ENCODE measurements at places on chromosomes 5 and 9.

DNA sequence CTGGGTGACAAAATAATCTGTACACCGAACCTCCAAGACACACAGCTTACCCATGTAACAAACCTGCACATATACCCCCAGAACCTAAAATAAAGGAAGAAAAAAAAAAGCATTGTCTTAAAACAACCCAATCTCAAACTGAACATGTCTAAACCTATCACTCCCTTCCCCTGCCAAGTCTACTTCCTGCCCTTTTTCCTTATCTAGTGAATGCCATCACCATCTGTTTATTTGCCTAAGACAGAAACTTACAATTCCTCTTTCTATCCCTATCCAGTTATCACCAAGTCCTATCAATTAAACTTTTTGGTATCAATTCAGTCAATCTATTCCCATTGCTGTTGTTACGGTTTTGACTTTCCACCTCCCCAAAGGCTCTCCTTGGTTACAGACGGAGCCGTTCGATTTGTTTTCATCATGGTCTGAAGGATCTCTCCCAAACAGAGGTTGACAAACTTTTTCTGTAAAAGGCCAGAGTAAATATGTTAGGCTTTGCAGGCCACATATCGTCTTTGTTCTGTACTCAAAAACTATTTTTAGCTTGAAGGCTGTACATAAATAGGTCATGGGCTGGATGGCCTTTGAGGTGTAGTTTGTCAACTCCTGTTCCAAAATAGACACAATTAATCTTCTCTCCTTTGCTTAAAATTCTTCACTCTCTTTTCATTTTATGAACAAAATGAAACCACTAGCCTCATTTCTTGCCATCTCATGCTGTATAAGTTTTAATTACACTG, 12.1 kb downstream of the NOL8 start:
- no peak for DNase-seq

DNA sequence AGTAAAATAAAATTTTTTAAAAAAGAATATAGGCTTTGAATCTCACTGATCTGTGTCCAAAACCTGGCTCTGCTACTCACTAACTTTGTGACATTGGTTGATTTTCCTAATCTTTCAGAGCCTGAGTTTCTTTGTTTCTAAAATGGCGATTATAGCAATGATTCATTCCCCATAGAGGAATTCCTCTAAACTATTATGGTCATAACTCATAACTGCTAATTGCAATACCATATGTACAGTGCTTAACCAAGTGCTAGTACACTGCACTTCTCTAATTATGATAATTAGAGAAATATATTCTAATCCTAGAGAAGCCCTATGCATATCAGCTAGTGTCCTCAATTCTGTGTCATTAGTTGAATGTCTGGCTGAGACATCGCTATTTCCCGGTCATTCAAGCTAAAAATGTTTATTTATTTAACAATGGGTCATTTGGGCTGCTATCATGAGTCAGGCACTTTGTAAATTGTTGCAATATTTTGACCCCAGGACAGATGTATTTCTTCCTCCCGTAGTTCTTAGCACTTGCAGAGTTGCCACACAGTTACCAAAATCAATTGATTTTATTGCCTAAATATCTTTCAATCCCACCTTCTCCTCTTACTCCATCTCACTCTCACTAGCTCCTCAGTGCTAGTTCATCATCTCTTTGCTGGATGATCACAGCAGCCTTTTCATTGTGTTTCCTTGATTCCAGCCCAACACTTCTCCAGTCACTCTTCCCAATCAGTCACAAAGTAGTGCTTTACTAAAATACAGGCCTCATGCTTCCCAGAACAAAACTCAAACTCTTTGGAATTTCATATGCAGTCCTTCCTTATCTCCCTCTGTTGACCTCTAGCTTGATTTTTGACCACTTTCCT, 200.9 kb upstream of the PAPPA start:
- DNase-seq, result no peak

DNA sequence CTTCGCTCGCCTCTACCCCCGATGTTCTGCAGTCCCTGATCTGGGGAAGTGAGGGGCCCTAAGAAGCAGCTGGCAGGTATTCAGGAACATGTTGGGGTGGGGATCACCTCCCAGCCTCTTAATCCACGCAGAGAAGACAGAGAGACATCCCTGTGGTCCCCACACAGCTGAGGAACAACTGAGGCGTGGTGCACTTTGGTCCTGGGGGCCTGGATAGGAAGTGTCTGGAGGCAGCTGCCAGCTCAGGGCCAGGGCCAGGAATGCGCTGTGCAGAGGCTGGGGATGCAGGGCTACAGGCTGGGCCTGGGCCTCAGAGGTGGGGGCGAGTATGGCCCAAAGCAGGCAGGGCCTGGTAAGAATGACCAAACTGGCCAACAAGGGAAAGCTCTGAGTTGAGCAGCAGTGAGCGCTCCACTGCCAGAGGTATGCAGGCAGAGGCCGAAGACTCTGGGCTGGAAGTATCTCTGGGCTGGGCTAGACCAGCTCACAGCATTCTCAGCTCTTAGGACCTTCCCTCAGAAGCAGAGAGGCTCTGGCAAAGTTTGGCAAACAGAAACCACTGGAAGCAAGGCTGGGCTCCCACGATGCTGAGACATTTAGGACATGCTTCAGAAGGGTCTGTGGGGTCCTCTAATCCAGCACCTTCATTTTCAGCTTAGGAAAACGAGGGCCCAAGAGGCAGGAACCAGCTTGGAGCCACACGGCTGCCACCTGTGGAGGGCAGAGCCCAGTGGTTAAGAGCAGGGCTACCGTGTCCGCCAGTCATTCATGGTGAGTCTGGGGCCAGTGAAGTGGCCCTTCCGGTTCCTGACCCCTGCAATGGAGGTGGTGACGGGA, 174.4 kb downstream of the GAPVD1 start:
- DNase-seq, result no peak

DNA sequence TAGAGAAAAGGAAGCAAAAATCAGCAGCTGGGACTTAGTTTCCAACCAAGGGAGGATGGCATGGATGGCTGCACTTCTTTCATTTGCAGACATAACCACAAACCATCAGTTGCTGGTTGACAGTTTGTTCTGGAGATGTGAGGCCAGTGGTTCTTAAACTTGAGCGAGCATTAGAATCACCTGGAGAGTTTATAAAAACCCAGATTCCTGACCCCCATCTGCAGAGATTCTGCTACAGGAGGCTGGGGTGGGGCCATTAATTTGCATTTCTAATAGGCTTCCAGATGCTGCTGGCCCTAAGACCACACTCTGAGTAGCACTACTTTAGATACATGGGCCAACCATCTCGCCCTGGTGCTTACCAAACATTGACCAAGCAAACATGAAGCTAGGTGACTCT, 60.8 kb downstream of the MARCHF3 start:
- no peak for DNase-seq

DNA sequence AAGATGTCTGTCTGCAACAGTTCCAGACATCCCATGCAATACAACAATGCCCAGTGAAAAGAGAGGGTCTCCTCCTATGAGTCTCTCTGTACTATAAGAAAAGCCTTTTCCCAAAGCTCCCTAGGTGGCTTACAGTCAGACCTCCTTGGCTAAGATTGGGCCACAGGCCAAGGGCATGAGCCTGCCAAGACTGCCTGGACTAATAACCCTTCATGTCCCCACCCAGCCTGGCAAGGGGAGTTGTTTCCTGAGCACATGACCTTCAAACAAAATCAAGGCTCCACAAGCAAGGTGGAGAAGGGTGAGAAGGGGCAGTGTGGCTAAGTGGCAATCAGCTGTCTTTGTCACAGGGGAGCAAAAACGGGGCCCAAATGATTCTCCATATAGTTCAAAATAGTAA, 75.6 kb upstream of the ZSWIM6 start:
- no peak for DNase-seq

DNA sequence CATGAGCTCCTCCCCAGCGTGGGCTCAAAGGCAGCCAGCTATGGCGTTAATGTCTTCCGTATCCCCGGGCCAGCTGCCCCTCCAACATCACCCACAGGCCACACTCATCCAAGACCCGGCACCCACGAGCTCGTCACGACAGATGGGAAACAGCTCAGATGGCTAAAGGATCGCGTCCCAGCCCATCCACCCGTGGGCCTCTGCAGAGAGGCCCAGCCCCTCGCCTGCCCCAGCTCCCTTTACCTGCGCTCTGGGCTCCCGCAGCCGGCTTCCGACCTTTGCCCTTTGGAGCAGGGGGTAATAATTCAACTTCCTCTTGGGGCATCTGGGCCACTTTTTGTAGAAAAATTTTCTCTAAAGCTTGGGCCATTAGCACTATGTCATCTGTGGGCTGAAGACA, 16.5 kb downstream of the BRD3 start:
- DNase-seq, result no peak

GRCh38 chr5:100898504-100899346, 4.4 kb downstream of the ST8SIA4 start:
- DNase-seq, result no peak

DNA sequence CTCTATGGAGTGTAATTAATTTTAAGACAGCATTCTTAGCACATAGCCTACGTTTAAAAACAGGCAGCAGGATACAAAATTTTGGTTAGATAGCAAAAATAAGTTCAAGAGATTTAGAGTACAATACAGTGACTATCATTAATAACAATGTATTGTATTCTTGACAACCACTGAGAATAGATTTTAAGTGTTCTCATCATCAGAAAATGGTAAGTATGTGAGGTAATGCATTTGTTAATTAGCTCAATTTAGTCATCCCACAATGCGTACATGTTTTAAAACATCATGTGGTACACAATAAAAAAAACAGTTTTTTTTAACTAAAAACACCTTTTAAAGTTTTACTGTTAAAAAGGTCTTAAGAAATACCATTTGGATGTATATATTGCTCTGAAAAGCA, 94.2 kb downstream of the MUSK start:
- no peak for DNase-seq

GRCh38 chr5:149526845-149527590, 24.2 kb downstream of the CSNK1A1 start:
- no peak for DNase-seq

- no peak for DNase-seq
Measured at GRCh38 chr5:589588-589987, 22.6 kb upstream of the CEP72 start.

- peak; percentile 52 for DNase-seq
Measured at GRCh38 chr9:4788703-4789102, 4.0 kb upstream of the RCL1 start.

DNA sequence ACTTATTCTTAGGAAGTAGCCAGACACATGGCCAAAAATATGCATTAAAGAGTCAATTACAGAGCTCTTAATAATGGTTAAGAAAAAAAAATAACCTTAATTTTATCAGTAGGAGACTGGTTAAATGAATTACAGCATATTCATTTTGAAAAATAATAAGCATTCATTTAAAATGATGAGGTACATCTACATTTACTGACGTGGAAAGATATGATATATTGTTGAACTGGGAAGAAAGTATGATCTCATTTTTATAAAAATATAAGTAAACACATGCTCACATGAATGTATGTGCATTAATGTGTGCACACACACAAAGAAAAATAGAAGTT, 250.3 kb downstream of the ENC1 start:
- no peak for DNase-seq

Measured in NCI-H2171 (cell line).